Activated CD8-positive, alpha-beta memory T cell treated with anti-CD3 and anti-CD28 coated beads for 4 hours (primary cell): ENCODE measurements at places on chromosomes 4 and X.

- DNase-seq: no peak
These were observed 94.9 kb upstream of the PLAC1 start for GRCh38 chrX:134752981-134753717.

- DNase-seq: no peak
These were observed 388.4 kb upstream of the SPOCK3 start for GRCh38 chr4:167622481-167623240.

- DNase-seq: no peak
These were observed 194.0 kb downstream of the GASK1B start for GRCh38 chr4:157978680-157979361.

DNA sequence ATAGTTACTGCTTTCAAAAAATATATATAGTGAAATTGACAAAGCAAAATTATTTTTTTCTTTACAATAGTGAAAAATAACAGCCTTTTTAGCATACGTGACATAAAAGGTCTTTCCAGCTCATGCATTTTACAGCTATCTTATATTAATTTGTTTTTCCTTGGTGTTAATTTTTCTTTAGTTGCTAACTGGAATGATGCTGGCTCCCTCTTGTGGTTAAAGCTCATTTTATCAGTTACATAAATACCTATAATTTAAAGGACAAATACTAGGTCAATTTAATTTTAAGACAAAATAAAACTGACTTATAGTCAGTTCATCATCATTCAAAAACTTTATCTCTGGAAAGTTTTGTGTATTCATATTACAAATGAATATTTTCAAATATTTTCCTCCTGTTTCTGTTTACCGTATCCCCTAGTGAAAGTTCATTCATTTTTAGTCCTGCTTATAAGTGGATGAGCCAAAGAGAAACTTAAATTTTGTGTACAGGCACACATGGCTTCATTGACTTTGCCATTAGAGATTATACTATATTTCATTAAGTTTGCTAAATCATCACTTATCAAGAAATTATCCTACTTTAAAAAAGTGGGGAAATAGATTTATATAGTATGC is 9.9 kb upstream of the ANAPC4 start:
- no peak for DNase-seq

DNA sequence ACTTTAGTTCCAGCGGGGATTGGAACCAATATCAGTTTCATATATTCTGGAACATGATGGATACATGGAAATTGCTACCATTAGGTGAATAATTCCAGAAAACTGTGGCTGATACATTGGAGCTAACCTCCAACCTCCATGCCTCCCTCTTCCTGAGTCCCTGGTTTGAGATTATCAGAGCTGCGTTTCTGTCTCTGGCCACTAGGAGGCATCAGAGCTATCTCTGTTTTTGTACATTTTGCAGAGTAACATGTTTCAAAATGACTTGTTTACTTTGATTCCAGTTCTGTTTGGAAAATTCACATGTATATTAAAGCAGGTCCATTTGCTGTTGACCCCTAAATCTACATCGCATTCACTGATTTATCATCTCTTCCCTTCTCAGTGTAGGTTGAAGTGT is 2.4 kb upstream of the RAB40AL start:
- no peak for DNase-seq

- DNase-seq: no peak
These were observed 5.6 kb downstream of the SDAD1 start for GRCh38 chr4:75985116-75985515.

GRCh38 chr4:57370691-57371090 is 260.5 kb upstream of the IGFBP7 start:
- no peak for DNase-seq

GRCh38 chr4:71211748-71212147 is 127.1 kb upstream of the SLC4A4 start:
- DNase-seq: no peak

GRCh38 chrX:154458954-154459778 is 1.1 kb downstream of the PLXNA3 start:
- no peak for DNase-seq
